ENCODE measurements at places on chromosomes 2 and 18. TPM values are rescaled to one million over a fixed set of nuclear protein-coding genes. Genes with fewer than 3 reads are reported as not detected.

TMEM200C gene
- total RNA-seq: under 0.01 TPM

ABCB11 gene
- total RNA-seq: not detected

NOSTRIN gene
- total RNA-seq: 2.5 TPM

RAMP1 gene
- total RNA-seq: not detected

ARHGAP25 gene
- total RNA-seq: 11.9 TPM

CNPPD1 gene
- total RNA-seq: 16.7 TPM

FHOD3 gene
- under 0.01 TPM for total RNA-seq

KYNU gene
- 0.26 TPM for total RNA-seq

All from dermis microvascular lymphatic vessel endothelial cell (primary cell).